ENCODE measurements at places on chromosomes 13 and 19. TPM values are rescaled to one million over a fixed set of nuclear protein-coding genes. Genes with fewer than 3 reads are reported as not detected.

S1PR4 gene
- 2.6 TPM for total RNA-seq

PSG2 gene
- not detected for total RNA-seq

C19orf81 gene
- total RNA-seq, result 1.1 TPM

WDR87 gene
- total RNA-seq, result not detected

DNA sequence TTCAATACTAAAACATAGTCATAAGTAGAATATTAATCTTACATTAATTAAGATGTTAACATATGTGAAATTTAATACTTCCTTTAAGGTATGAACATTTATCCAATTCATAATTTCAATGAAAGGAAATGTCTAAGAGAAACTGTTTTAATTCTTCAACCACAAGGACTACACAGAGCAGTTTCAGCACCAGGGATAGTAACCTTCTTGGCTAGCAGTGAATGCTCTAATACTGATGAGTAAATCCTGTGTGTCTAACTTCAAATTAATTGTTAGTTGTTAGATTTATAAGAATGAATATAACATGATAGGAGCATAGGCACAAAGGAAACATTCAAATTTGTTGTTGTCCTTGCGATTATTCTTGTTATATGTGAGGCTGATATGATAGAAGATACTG is 15.6 kb upstream of the NBEA start:
- H3K4me3 ChIP-seq, result no peak overlapping the region
- H3K27me3 ChIP-seq, result no peaks in the 10 kb centered on the region
- no peak overlapping the region for H3K27ac ChIP-seq
- no peak for DNase-seq

DNA sequence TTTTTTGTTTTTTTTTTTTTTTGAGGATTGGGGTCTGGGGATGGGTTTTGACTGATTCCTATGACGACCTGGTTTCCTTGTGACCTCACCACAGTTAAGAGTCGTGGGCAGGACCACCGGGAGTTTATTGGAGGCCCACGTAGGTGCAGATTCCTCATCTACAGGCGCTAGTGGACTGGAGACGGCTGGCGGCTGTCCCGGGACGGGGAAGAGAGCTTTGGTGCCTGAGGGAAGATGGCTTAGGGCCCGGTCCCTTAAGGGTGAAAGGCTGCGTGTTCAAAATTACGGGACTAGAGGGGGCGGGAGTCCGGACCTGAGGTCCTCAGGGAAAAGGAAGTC is 682 bp upstream of the TEAD2 start:
- peak overlapping the region; percentile 97 for H3K27ac ChIP-seq
- H3K36me3 ChIP-seq, result peaks cover 19% of the 10 kb centered on the region
- H3K4me3 ChIP-seq, result peak overlapping the region; percentile 84
- H3K27me3 ChIP-seq, result no peaks in the 10 kb centered on the region
- peaks cover 38% of the 10 kb centered on the region for H3K4me1 ChIP-seq
- DNase-seq, result no peak

DNA sequence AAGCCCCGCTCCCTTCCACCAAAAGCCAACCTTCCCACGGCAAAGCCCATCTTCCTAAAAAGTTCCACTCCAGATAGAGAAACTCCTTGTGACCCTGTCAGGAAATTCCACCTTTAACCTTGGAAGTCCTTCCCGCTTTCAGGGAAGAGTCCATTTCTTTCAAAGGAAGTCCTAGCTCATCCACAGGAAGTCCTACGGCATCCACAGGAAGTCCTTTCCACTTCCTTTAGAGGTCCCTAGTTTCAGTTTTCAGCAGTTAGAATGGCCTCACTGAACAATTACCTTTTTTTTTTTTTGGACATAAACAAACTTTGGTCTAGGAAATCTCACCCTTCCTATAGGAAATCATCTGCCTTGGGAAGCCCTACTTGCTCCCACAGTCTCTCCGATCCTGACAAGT is 31.7 kb downstream of the TRPM4 start:
- no peak for DNase-seq
- H3K36me3 ChIP-seq, result peaks cover 56% of the 10 kb centered on the region
- H3K27me3 ChIP-seq, result no peaks in the 10 kb centered on the region
- no peak overlapping the region for H3K27ac ChIP-seq
- no peak overlapping the region for H3K4me3 ChIP-seq

- peaks cover 50% of the 10 kb centered on the region for H3K36me3 ChIP-seq
- H3K4me3 ChIP-seq, result no peak overlapping the region
- no peak overlapping the region for H3K27ac ChIP-seq
Measured at GRCh38 chr19:10107817-10108367, 1.7 kb downstream of the PPAN start.

DNA sequence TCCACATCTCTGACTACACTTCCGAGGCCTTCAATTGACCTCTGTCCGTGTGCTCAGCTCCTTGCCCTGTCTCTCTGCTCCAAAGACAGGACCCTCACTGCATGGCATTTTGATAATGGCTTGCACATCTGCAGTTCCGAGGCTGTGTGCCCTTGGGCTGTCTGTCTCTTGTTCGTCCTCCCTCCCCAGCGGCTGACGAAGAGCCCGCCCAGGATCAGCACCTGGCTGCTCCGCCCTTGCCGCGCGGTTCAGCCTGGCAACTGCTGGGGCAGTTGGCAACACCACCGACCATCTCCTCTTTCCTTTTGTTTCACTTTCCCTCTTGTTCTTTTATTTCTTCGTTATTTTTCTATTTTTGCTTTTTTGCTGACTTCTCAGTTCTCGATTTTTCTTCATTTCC is 270.4 kb downstream of the TEX29 start:
- H3K4me3 ChIP-seq, result no peak overlapping the region
- DNase-seq, result no peak
- H3K36me3 ChIP-seq, result no peaks in the 10 kb centered on the region
- no peaks in the 10 kb centered on the region for H3K4me1 ChIP-seq

- H3K4me1 ChIP-seq, result no peaks in the 10 kb centered on the region
- no peak overlapping the region for H3K4me3 ChIP-seq
Measured at GRCh38 chr13:100409132-100409531, 179.5 kb downstream of the GGACT start.

DNA sequence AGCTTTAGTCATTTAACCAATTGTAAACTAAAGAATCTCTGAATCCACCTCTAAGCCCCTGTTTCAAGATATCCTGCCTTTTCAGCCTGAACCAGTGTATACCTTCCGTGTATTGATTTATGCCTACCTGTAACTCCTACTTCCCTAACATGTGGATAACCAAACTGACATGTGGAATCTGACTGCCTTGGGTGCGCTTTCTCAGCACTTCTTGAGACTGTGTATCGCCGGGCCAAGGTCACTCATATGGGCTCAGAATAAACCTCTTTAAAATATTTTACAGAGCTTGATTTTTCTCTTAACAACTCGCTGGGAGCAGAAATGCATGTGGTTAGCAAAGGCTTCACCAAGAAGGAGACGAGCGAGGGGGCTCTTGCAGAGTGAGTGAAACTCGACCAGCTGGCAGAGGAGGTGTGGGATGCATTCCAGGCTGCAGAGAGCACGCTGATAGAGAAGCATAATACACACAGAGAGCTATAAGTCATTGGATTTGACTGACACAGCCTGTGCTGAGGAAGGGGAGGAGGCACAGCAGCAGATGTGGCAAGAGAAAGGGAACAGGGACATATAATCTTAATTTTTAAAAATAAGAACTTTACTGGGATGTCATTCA is 268.2 kb upstream of the MAB21L1 start:
- H3K36me3 ChIP-seq, result no peaks in the 10 kb centered on the region
- H3K27me3 ChIP-seq, result no peaks in the 10 kb centered on the region
- no peaks in the 10 kb centered on the region for H3K4me1 ChIP-seq
- H3K4me3 ChIP-seq, result no peak overlapping the region
